ENCODE measurements at places on chromosomes 13 and 19. TPM values are rescaled to one million over a fixed set of nuclear protein-coding genes. Genes with fewer than 3 reads are reported as not detected.

The COL5A3 gene
- total RNA-seq, result not detected

DNA sequence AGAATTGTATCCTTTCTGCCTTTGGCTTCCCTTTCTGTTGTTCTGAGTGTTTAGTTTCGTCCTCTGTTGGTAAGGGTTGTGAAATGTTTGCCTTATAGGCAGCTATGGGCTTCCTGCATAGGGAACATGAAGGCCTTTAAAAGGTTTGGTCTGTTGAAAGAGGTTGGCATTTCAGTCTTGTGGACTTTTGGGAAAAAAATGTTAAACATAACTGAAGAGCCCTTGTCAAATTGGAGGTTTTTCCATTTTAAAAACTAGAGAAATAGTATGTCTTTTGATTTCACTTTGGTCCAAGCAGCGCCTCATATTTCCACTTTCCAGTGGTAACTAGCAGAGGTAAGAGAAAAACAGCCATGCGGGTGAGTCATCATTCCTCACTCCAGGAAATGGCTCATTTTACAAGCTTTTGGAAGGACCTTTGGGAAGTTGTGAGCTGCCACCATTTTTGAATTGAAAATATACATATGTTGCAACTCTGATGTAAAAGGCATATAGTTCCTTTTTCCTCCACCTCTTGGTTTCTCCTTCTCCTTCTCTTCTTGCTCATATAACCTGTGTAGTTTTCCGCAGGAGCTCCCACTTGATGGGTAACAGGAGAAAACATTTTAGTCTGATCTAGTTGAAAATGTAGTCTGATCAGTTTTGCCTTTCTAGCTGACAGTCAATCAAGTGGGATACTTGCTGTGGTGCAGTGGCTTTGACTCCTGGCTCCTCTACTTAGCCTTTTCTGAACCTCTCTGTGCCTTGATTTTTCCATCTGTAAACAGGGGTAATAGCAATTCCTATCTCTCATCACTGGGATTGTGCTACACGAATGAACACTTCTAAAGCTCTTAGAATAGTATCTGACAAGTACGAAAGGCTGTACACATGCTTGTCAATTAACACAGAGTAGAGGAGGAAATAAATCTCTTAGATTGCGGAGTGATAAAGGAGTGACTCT, 23.0 kb downstream of the GPC6 start:
- DNase-seq, result no peak
- no peak overlapping the region for H3K27ac ChIP-seq
- no peak overlapping the region for H3K4me3 ChIP-seq
- H3K27me3 ChIP-seq, result peaks cover 9% of the 10 kb centered on the region

DNA sequence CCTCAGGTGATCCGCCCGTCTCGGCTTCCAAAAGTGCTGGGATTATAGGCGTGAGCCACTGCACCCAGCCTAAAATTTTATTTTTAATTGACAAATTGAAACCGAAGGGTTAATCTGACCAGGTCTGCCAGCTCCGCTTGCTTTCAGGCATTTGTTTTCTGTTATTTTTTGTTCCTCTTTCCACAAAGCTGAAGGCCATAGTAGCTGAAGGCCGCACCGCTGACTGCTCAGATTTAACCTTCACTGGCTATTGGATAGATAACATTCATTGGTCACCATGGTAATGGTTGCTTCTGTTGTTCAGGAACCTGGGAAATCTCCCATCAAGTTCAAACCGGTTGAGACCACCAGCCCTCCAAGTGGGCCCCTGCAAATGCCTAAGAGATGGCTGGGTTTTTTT, 124.5 kb upstream of the USP29 start:
- no peaks in the 10 kb centered on the region for H3K27me3 ChIP-seq
- H3K4me1 ChIP-seq, result no peaks in the 10 kb centered on the region
- no peak overlapping the region for H3K27ac ChIP-seq
- no peak for DNase-seq
- no peak overlapping the region for H3K4me3 ChIP-seq
- no peaks in the 10 kb centered on the region for H3K36me3 ChIP-seq

The MAP3K10 gene
- 35.6 TPM for total RNA-seq

The BRME1 gene
- 3.0 TPM for total RNA-seq

- H3K36me3 ChIP-seq, result peaks cover 77% of the 10 kb centered on the region
- no peaks in the 10 kb centered on the region for H3K27me3 ChIP-seq
- no peak for DNase-seq
- H3K4me1 ChIP-seq, result peaks cover 20% of the 10 kb centered on the region
- H3K4me3 ChIP-seq, result no peak overlapping the region
Measured at GRCh38 chr13:111251646-111252445, 68.6 kb upstream of the TEX29 start.

The ZFP82 gene
- total RNA-seq, result 10.1 TPM

DNA sequence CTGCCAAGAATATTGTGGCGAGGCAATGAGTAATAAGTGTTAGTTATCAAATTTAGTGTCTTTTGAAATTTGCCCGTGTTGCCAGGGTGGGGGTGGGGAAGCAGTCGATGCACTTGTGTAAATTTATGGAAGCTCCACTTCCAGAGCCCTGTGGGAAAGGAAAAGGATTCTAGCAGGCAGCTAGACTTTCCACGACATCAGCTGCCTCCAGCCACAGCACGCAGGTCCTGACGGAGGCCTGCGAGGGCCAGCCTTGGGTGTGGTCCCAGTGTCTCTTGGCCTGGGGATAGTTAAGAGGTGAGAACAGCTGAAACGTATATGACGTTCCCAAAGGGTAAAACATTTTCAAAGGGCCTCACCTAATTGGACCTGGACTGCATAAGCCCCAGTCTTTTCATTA, 433.0 kb downstream of the TSHZ3 start:
- no peak for DNase-seq
- H3K27ac ChIP-seq, result no peak overlapping the region
- H3K4me1 ChIP-seq, result no peaks in the 10 kb centered on the region
- H3K4me3 ChIP-seq, result no peak overlapping the region
- H3K27me3 ChIP-seq, result no peaks in the 10 kb centered on the region

The PIH1D1 gene
- 157 TPM for total RNA-seq

The HIPK4 gene
- total RNA-seq, result 0.18 TPM

DNA sequence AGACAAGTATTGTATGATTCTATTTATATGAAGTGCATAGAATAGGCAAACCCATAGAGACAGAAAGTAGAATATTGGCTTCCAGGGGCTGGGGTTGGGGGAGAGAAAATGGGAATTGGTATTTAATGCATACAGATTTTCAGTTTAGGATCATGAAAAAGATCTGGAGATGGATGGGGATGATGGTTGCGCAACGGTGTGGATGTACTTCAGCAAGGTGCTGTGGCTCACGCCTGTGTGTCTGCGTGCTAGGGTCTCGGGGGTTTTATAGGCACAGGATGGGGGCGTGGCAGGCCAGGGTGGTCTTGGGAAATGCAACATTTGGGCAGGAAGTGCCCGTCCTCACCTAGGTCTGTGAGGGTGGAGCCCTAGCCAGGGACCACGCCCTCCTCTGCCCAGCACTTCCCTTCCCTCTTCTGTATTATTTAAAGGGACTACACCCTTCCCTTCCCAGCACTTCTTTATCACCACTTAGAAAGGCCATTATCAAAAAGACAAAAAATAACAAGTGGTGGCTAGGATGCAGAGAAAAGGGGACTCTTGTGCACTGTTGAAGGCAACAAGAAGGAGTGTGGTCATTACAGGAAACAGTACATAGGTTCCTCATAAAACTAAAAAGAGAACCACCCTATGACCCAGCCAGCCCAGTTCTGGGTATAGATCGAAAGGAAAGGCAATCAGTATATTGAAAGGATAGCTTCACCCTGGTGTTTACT, 29.0 kb downstream of the LILRB4 start:
- H3K4me3 ChIP-seq, result no peak overlapping the region
- no peak for DNase-seq
- peaks cover 37% of the 10 kb centered on the region for H3K27me3 ChIP-seq

DNA sequence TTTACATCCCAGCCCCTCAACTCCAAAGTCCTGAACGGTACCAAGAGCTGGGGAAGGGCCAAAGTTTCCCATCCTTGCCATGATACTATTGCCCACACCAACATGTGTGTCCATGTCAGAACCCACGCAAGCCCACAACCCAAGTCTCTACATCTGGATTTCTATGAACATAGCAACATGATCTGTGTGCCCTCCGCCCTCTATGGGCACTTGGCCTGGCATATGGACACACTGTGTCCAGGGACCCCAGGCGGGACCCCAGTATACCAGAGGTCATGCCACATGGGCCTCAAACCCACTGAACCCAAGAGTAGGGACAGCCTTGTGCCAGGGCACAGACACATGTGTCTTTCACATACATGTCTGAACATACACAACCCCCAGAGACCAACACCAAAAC, 2.0 kb downstream of the LRFN1 start:
- H3K4me1 ChIP-seq, result peaks cover 23% of the 10 kb centered on the region
- H3K27ac ChIP-seq, result no peak overlapping the region
- H3K27me3 ChIP-seq, result no peaks in the 10 kb centered on the region
- peaks cover 3% of the 10 kb centered on the region for H3K36me3 ChIP-seq
- DNase-seq, result no peak
